ENCODE measurements at places on chromosomes 13 and 19.

- no peak for DNase-seq
These were observed 121.8 kb downstream of the URI1 start for GRCh38 chr19:30063650-30064347.

DNA sequence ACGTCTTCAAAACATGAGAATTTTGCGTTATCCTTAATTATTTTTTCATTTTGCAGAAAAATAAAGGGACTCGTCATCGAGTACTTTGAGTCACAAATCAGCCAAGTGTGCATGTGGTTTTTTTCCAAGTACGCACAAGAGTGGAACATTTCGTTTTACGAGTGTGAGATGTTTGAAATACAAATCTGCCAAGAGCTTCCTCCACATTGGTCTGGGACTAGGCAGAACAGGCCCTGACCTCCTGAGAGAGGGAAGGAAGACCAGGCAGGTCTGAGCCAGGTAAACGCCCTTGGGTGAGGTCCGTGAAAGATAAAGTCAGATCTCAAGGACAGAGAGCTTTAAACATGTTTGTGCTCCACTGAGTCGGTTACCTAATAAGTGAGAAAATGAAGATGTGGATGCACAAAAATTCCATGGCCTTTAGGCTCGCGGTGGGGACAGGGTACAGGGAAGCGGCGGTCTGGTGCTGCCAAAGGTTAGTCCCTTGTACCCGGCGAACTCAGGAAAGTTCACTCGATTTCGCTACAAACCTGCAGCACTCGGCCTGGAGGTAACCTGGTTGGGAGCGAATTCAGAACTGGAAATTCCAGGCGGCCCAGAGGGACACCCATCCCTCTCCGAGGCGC is 473 bp upstream of the ITM2B start:
- DNase-seq: no peak

- DNase-seq: no peak
These were observed 7.0 kb downstream of the KLF5 start for GRCh38 chr13:73065665-73066340.

DNA sequence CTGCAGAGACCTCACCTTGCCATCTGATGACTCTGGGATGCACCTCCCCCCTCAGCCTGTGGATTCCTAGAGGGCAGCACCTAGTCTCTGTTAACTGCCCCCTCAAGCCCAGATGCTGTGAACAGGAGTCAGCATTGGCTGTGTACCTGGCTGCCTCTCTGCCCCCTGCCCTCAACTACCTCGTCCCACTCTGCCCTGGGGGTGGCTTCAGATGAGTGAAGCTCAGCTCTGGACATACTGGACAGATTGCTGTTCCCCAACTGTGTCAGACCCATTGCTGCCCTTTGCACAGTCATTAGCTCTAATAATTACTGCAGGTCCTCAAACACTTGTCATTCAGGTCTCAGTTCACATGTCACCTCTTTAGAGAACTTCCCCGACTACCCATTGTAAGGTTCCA is 182.1 kb upstream of the TSHZ3 start:
- no peak for DNase-seq

- no peak for DNase-seq
These were observed 38.7 kb upstream of the FLT1 start for GRCh38 chr13:28533441-28534166.

GRCh38 chr19:5451494-5451893 is 3.7 kb upstream of the ZNRF4 start:
- no peak for DNase-seq

DNA sequence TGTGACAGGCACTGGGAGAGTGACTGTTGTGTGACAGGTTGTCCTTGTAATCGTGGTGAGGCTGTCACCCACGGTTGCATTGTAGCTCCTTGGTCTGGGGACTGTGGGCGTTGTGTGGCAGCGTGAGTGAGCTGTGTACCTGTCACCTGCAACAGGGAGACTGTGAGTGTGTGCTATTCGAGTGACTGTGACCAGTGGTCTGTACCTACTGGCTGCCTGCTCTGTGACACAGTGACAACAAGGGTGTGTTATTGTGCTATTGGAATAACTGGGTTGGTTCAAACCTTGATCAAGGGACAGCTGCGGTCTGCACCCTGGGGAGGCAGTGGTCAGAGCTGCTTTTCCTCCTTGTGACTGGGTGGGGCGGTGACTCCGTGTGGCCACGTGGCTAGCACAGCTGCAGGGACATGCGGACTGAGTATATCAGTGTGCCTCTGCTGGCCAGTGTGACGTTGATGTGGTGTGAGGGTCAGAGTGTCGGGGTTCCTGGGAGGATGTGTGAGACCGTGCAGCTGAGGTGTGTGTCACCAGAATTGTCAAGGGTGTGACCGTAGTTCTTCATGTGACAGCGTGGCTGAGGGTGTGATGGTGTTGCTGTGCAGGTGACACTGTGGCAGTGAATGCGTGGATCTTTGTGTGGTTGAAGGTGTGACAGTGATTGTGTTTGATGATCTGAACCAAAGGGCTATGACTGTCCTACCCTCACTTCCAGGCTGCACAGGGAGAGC is 10.1 kb upstream of the NFIX start:
- DNase-seq: no peak

GRCh38 chr13:100392709-100393630 is 195.6 kb downstream of the GGACT start:
- peak; percentile 99 for DNase-seq

- DNase-seq: peak; percentile 92
These were observed 2.7 kb upstream of the PLIN3 start for GRCh38 chr19:4870025-4870700.

- DNase-seq: no peak
These were observed 16.9 kb upstream of the GTF2F2 start for GRCh38 chr13:45103449-45103848.

DNA sequence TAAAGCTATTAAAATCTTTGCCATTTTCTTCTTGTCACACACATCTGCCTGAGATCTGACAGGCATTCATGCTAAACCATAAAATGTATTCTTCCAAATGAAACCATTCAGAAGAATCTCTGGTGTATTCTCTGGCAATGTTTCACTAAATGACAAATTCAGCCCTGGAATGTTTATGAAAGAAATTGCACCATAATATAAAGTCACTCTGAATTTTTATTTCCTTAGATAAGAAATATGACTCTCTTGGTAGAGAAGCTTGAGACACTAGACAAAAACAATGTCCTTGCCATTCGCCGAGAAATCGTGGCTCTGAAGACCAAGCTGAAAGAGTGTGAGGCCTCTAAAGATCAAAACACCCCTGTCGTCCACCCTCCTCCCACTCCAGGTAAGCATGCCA is 14.3 kb downstream of the OLFM4 start:
- peak; percentile 6 for DNase-seq

DNA sequence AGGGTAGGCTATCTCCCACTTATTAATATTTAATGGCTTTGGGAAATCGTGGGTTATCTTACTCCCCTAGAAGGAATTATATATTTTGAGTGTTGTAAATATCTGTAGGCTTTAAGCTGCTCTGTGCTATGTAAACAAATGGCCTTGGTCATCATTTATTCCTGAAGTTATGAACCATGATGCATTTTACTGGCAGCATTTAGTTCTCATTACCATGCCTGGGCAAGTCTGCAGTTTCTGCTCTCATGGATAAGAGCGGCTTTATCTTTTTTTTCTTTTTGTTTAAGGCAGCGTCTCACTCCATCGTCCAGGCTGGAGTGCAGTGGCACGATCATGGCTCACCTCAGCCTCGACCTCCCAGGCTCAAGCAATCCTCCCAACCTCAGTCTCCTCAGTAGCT is 156.1 kb downstream of the IRS2 start:
- no peak for DNase-seq

- DNase-seq: no peak
These were observed 16.8 kb downstream of the POLR1D start for GRCh38 chr13:27638521-27638920.

DNA sequence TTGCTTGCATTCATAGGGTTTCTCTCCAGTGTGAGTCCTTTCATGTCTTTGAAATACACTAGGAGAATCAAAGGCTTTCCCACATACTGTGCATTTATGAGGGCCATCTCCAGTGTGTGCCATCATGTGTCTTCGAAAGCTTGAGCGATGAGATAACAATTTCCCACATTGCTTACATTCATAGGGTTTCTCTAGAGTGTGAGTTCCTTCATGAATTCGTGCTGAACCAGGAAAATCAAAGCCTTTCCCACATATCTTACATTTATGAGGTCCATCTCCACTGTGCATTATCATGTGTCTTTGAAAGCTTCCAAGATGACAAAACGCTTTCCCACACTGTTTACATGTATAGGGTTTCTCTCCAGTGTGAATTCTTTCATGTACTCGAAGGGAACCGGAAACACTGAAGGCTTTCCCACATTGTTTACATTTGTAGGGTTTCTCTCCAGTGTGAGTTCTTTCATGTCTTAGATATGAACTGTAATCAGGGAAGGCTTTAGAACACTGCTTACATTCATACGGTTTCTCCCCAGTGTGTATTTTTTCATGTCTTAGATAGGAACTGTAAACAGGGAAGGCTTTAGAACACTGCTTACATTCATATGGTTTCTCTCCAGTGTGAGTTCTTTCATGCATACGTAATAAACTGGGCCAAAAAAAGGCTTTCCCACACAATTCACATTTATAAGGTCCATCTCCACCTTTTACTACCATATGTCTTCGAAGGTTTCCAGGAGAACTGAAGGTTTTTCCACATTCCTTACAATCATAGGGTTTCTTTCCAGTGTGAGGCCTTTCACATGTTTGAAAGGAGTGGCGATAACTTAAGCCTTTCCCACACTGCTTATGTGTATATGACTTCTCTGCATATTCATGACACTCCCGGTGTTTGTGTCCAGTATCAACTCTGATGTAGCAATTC is 21.4 kb downstream of the ZNF44 start:
- no peak for DNase-seq

GRCh38 chr13:50014386-50014785 is 858 bp upstream of the KCNRG start:
- no peak for DNase-seq

GRCh38 chr13:30308548-30308947 is 1.2 kb upstream of the KATNAL1 start:
- no peak for DNase-seq

- no peak for DNase-seq
These were observed 7.1 kb downstream of the UBE2S start for GRCh38 chr19:55400281-55401087.

DNA sequence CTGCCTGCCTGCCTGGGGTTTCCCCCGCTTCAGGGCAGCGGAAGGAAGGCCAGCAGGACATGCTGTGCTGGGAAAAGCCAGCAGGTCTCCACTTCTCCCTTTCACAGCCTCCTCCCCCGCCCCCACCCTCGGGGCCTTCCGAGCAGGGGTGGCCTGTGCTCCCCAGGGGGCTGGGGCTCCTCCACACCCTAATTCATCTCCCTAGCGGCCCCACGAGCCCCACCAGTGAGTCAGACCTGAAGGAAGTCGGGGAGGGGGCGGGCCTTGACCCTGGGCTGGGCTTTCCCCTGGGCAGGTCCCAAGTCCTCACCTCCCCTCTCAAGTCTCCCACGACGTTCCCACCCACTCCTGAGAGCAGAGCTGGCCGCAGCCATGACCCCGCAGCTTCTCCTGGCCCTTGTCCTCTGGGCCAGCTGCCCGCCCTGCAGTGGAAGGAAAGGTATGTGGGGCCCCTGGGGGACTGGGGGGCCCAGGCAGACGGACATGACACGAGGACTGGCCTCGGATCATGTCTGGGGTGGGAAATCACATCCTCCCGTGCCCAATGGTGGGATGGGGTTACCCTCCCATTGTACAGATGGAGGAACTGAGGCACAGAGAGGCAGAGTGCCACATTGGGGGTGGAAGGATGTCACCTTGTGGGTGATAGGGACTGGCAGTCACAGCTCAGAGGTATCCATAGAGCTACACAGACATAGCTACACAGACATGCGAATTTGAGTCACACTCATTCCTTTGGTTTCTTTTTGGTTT is at the start of gene EBI3:
Gene EBI3 (plus strand): TSS at position 345 of the 753 bp plus-strand sequence. CDS start 28 bp downstream, at position 373.
- no peak for DNase-seq

DNA sequence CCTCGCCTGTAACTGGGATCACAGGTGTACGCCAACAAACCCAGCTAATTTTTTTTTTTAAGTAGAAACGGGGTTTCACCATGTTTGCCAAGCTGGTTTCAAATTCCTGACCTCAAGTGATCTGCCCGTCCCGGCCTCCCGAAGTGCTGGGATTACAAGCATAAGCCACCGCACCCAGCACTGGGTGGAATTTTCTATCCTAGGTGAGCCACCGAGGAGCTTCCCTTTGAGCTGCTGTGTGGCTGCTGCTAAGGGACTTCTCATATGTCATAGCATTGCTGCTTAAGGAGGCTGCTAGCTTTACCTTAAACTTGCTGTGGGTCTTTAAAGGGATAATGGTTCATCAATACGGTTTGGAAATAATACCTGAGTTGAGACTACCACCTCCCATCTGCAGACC is 2.9 kb upstream of the AMER2 start:
- no peak for DNase-seq

GRCh38 chr19:10353793-10354391 is 14.5 kb upstream of the ICAM3 start:
- no peak for DNase-seq

DNA sequence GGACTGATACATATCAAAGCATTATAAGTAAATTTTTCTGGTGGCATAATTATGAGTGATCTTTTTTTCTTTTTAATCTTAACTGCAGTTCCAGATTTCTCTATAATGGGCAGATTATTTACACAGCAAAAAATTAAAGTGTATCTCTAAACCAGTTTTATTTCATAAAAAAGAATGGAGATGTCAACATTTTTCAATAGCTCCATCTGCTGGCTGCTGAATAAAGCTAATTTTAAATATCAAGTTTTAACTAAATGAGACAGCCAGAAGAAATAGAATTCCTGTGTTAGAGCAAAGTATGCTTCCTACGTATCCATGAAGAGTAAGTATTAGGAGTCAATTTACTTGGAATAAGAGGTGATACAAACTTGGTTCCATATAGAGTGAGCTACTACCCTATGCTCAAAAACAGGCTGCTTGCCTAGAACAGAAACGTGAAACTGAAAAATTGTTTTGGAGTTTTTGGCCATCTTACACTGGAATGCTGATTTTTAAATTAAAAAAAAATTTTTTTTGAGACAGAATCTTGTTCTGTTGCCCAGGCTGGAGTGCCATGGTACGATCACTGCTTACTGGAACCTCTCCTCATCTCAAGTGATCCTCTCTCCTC is 5.0 kb upstream of the PDS5B start:
- DNase-seq: no peak

DNA sequence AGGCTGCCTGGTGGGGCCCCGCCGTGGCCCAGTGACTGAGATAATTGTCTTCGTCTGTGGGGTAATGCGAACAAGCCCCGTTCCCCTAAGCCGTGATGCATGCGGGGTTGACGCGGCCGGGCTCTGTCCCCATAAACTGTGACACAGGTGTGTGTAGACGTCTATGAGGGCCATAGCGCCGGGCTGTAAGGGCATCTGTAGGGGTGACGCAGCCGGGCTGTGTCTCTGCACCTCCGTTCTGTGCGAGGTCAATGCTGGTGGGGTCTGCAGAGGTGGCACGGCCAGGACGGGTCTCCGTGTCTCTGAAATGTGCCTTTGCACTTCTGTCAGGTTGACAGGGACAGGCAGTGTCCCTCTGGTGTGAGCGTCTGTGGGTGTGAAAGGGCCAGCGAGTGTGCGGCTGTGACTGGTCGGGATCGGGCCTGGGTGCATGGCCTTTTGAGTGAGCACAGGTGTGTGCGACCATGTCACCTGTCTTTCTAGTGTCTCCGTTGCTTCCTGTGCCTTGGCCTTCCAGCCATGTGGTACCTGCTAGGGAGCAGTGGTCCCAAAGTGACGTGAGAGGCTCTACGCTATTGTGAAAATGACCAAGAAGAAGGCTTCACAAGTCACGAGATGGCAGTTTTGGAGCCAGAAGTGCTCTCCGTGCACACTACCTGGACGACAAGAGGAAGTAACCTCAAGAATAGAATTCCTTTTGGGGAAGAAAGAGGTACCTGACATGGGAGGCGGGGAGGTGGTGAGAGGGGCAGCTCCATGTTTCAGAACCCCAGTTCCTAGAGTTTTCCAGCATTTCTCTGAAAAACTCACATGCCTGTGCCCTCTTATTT is 16.4 kb upstream of the ZNF331 start:
- no peak for DNase-seq

Data from stromal cell of bone marrow (primary cell).